Mammary epithelial cell (primary cell): ENCODE measurements at places on chromosomes 3 and 15.

DNA sequence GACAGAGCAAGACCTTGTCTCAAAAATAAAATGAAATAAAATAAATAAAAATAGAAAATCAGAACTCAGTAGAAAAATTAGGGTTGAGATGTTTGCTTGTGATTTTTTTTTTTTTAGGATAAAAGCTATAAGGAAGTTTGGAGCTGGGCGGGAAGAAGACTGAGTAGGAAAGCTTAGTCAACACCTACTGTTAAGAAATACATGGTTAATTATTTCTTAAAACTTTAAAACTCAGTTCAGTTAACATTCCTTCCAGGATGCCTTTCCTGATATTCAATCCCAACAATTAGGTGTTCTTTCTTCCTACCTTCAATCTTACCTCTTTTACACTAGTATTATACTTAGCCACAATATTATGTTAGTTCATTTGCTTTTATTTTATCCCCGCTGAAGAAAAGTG is 246.2 kb downstream of the LSAMP start:
- no peak for DNase-seq

GRCh38 chr3:50369012-50369670 is 9.8 kb upstream of the TMEM115 start:
- DNase-seq = no peak

- no peak for DNase-seq
Measured at GRCh38 chr3:172073262-172073915, 34.0 kb downstream of the FNDC3B start.

DNA sequence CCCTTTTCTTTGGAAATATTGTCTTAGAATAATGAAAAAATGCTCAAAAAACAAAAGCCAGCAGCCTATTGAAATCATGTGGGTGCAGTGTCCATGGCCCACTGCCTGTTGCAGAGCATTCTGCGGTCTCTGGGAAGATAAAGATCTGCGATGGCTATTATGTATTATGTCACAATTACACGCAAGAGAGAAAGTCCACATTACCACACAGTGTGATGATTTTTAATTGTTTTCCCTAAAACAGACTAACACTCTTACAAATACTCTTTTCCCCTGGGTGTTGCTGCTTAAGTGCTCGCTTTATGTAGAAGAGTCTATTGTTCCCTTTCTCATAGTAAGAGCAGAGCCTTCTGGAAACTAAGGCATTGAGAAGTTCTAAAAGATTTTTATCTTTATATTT is 32.2 kb downstream of the SSR3 start:
- no peak for DNase-seq

GRCh38 chr15:43985976-43986680 is 159.3 kb downstream of the WDR76 start:
- DNase-seq = no peak
